ENCODE measurements at places on chromosomes 16 and 17. TPM values are rescaled to one million over a fixed set of nuclear protein-coding genes. Genes with fewer than 3 reads are reported as not detected.

DNA sequence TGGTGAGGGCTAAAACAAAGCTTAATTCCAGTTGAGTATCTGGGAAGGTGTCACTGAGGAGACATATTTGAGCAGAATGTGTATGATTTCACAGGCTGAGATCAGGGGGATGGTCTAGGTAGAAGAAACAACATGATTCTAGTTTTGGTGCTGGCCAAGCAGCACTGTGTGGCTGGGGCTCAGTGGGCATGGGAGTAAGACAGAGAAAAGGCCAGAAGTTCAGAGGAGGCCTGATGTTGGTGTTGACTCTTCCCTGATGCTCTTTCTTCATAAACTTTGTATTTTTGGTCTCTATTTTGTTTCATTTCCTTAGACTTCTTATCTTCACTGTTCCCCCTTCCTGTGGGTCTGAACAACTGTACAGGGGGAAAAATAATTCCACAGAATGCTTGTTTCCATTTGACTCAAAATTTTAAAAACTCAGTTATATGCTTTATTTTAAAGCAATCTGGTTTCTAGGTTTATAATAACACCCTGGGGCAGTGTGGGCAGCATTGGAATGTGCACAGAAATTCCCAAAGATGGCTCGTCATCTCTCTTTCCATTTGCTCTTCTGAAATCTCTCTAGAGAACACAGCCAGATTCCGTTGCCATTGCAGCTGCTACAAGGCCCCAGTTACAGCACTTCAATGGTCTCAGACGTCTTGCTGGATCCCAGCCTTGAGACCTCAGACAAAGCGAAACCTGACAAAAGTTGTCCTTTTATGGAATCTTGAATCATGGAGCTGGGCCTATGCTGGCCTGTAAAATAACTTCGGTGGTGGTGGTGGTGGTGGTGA lies 68.3 kb downstream of the SNX11 start:
- DNase-seq = no peak

- no peak for DNase-seq
Measured at GRCh38 chr17:12613566-12613965, 52.1 kb upstream of the MYOCD start.

GRCh38 chr17:36732351-36732750 lies 131.0 kb downstream of the MRM1 start:
- no peak for DNase-seq

The TIGD7 gene
- 2.6 TPM for total RNA-seq

The NGFR gene
- total RNA-seq = 27.7 TPM

Measured in body of pancreas (tissue), 4 donors.